Activated CD8-positive, alpha-beta memory T cell treated with anti-CD3 and anti-CD28 coated beads for 1 hour (primary cell): ENCODE measurements at places on chromosomes 3 and 15.

DNA sequence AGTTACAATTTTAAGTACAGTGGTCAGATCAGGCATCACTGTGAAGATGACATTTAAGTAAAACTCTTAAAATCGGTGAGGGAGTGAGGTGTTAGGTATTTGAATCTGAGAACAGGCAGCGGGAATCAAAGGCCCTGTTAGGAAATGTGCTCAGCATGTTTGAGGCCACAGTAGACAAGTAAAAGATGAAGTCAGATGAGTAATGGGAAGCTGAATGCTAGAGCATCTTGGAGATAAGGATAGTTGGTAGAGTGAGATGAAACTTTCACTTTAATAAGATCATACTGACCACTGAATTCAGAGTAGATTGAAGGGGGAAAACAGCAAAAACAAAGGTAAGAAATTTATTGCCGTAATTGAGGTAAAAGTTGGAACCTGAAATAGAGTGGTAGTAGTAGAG lies 61.6 kb downstream of the DCBLD2 start:
- no peak for DNase-seq

- DNase-seq, result no peak
These were observed 85.7 kb upstream of the MYZAP start for GRCh38 chr15:57505949-57506391.

GRCh38 chr3:189688262-189688661 lies 57.1 kb downstream of the TP63 start:
- DNase-seq, result no peak

GRCh38 chr3:177284383-177284881 lies 87.2 kb upstream of the TBL1XR1 start:
- no peak for DNase-seq

DNA sequence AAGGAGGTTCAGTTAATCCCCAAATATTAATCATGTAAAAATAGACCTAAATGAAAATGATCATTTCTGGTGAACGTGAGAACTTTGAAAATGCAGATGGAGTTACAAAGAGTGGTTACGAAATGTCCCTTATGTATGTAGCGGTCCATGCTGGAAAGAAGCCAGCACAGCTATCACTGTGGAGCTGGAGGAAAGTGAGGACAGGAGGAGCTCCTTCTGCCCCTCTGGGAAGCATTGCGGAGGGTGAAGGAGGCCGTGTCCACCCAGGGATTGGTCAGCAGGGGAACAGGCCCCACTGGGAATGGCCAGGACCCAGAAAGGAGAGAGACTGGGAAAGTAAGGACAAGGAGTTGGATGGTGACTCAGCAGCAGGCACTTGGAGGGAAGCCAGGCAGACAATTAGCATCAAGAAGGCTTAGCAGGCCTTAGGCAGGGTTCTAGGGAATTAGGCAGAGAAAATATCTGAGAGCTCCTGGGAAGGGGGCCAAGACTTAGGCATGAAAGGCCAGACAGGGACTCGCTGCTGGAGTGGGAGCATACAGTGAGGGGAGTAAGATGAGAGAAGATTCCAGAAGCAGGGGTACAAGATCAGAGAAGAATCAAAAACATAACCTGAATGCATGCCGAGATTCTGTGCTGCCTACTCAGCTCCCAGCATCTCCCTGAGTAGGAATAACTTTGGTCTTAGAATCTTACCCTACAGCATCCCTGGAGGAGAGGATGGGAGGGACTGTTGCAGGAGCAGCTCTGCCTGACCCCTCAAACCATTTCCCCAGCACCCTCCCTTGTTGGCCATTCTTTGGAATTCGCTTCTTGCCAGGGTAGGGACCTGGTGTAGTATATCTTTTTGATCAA lies 171.0 kb upstream of the UMPS start:
- no peak for DNase-seq

DNA sequence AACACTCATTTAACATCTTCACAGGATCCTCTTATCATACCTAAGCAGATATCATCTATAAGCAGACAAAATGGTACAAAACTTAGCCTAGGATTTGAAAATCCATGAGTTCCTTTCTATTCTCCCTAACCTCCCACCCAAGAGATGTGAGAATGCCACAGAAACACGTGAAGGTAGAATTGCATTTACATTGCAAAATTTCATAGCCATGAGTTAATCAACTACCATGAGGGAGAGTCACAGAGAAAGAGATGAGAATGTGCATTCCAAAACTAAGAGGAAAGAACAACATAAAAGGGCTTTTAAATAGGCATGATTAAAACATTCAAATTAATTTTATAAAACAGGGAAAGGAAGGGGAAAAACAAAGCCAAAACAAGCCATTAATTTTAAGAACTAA lies 806.2 kb downstream of the NTRK3 start:
- DNase-seq, result no peak

DNA sequence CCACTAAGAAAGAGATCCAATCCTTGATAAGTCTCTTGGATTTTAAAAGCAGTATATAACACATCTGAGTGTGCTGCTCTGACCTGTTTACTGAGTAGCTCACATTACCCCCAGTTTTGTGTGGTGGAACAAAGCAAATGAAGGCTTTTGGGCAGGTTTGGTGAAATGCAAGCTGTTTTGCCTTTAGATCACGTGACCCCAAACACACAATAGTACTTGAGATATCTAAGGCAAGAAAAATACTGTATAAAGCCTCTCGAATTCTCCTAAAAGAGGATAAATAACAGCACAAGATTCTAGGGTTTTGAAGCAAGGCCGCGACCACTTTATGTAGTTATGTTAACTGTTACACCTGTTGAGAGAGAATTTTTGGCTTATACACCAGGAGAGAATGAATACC lies 49.3 kb upstream of the TRIM42 start:
- DNase-seq, result no peak

DNA sequence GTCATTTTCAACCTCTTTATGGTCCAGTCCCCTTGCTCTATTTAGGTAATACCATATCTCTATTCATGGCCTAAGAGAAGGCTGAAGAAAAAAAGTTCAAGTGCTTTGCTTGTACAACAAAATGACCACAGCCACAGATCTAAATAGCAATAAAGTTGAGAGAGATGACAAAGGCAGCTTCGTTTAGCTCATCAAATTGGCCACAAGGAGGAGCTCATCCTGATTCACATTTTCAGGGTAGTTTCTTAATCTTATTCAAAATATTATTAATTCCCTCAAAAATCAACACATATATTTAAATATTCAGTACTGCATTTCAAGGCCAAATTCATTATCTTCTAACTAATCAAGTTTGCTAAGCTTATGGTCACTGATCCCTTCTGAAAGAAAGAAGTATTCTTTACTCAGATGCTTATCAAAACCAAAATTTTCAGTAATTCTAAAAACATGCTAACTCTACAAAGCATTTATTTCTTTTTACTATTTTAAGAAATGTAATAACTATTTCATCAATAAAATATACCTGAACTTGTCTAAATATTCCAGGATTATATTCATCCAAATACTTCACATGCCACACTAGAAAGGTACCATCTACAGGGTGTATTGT lies 85.5 kb downstream of the DMXL2 start:
- no peak for DNase-seq

DNA sequence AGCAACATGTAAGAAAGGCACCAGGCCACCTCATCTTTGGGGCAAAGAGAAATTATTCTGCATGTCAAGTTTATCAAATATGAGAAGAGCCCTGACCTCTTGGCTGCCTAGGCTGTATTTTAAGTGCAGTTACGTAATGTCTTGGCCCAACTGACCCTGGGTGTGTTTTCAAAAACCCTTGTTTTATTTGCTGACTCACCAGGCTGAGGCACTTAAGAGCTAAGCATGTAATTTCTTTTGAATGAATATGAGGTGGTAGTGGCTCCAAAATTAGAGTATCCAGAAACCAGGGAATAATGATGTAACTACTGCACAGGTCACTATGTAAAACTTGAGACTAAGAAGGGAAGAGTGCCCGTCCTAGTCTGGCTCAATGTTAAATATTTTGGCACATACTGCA lies 24.3 kb downstream of the PGPEP1L start:
- no peak for DNase-seq

GRCh38 chr15:100997442-100997841 lies 78.3 kb downstream of the LRRK1 start:
- DNase-seq, result no peak

DNA sequence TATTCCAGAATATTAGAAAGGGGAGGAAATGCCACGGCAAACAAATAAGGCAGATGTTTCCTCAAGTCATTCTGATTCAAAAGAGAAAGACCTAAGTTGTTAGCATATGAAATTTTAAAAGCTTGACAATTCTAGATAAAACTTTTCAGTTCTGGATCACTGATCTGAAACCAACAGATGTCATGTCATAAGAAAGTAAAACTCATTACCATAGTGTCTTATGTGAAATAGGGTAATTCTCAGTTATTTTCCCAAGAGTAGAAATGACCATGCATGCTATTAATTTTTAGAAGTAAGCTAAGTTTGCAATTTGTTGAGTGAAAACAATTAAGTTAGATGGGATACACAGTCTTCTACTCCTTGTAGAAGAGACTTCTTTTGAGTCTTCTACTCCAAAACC lies 630.3 kb downstream of the NAALADL2 start:
- no peak for DNase-seq

DNA sequence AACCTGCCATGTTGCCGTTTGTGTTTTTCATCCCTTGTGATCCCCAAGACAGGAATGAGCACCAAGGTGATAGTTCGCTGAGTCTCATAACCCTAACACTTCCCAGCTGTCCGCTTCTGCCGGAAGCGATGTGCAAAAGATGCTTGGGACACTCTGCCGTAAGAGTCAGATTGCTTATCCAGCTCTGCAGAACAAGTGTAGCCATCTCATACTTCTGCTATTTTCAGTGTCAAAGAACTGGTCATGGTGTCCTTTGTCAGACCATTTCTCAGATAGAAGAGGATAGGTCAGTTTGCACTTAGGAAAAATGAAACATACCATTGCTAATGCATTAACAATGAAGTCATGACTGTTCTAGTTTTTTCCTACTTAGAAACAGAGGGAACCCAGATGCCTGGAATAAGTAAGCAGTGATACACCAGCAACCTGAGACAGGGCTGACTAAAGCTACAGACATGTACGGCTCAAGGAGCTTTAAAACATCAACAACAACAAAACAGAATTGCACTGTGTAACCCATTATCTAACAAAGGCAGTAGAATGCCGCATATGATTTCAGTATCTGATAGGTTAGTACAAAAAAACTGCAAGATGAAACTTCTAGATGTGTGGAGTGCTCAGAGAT lies 134.0 kb upstream of the IL12A start:
- DNase-seq, result no peak

GRCh38 chr3:72482589-72483321 lies 365.5 kb downstream of the SHQ1 start:
- peak; percentile 31 for DNase-seq

GRCh38 chr15:49134683-49135341 lies 20.6 kb downstream of the COPS2 start:
- no peak for DNase-seq

DNA sequence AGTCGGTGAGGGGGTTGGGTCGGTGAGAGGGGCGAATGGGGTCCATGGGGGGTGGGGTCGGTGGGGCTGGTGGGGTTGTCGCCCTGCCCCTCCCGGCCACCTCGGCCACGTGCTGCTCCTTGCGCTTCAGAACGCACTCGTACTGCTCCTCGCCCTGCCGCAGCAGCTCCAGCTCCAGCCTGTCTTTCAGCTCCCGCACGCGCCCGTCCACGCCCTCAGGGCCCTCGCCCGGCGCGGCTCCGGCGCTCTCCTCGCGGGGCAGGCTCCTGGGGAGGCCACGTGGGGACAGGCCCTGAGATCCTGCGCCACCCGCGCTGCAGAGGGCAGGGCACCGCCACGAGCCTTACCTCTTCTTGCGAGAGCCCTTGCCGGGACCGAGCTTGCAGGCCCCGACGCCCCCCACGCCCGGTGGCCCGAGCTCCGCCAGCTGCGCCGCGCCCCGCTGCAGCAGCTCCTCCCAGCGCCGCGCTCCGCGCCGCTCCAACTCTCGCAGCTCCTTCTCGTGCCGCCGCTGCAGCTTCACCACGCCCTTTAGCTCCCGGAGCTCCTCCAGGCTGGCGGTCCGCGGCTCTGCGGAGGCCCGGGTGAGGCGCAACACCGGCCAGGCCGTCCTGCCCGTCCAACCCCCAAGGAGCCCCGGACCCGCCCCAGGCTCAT lies 8.2 kb upstream of the ANKRD63 start:
- DNase-seq, result no peak

DNA sequence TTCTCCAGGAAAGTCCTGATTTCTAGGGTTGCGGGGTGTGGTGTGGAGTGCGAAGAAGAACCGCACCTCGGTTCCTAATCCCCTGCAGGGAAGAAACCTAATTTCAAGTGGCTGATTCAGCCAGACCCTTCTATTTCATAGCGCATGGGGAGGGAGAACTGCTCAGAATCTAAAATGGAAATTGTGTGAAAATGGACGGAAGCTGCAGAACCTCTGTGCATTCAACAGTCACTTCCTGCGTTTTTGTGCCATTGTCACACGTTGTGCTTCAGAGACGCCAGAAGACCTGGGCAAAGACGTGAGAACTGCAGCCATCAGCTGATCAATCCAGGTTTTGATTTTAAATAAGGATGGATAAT lies 1.2 kb downstream of the SIDT1 start:
- DNase-seq, result no peak

DNA sequence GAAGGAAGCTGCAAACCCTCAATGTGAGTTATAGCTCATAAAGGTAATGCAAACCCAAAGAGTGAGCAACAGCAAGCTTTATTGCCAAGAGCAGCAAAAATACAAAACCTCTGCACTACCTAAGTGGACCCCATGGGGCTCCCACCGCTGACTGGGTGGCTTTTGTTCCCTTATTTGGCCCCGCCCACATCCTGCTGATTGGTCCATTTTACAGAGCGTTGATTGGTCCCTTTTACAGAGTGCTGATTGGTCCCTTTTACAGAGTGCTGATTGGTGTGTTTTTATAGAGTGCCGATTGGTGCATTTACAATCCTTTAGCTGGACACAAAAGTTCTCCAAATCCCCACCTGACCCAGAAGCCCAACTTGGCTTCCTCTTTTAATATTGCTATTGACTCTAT lies 154.5 kb upstream of the NSMCE3 start:
- DNase-seq, result no peak

GRCh38 chr15:92018535-92019239 lies 165.2 kb downstream of the SLCO3A1 start:
- DNase-seq, result no peak

- DNase-seq, result no peak
These were observed 18.6 kb downstream of the DCP1A start for GRCh38 chr3:53328746-53329145.

GRCh38 chr15:39192351-39192750 lies 388.5 kb upstream of the THBS1 start:
- DNase-seq, result no peak

- DNase-seq, result no peak
These were observed 93.7 kb upstream of the OCA2 start for GRCh38 chr15:28192772-28193171.

DNA sequence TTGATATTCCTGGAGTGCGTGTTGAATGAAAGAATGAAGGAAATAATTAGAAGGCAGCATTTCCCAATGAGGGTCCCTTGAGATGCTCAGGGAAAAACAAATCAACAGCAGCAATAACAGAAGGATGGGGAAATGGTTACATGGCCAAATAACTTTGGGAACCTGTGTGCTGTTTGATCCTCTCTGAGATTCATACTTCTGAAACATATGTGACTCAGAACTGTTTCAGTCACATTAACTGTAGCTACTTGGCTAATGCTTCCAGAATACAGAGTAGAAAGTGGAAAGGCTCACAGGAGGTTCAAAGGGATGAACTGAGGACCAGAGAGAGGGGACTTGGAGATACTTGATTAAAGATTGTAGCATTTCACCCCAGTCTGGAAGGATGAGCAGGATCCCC lies 258.2 kb downstream of the SLCO3A1 start:
- no peak for DNase-seq
